NCI-H345 (cell line): ENCODE measurements at places on chromosomes 2 and 18.

- no peak for DNase-seq
Observed at GRCh38 chr2:96083064-96083939, 33.1 kb downstream of the ADRA2B start.

DNA sequence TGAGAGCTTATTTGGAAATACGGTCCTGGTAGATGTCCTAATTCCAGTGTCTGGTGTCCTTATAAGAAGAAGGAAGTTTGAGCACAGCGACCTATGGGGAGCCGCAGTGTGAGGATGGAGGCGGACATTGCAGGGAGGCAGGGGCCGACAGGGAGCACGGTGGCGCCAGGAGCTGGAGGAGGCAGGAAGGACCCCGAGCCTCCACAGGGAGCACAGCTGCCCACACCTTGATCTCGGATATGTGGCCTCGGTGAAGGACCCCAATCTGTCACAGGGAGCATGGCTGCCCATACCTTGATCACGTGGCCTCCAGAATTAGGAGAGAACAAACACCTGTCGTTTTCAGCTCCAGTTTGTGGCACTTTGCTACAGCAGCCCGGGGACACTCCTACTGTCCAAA, 461.6 kb upstream of the SALL3 start:
- DNase-seq: no peak

- no peak for DNase-seq
Observed at GRCh38 chr18:12421732-12422131, 14.0 kb downstream of the PRELID3A start.

GRCh38 chr2:223532161-223532560, 70.0 kb downstream of the SCG2 start:
- no peak for DNase-seq

DNA sequence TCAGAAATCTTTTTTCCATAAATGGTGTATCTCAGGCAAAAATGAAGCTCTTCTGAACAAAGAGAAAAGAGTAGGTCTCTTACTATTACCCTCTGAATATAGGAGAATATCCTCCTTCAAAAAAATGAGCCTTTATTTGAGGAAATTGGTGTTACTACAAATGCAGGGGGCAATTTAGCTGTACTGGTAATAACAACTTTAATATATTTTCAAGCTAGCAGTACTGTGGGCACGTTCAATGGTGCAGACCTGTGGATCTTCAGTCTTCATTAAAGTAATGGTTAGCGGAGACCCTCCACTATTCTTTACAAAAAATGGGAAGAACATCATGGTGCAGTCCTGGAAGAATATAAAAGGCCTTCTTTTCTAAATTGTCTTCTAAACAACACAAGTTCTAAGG, 661.3 kb downstream of the TMEM182 start:
- no peak for DNase-seq

- DNase-seq: no peak
Observed at GRCh38 chr18:68893354-68893753, 95.5 kb downstream of the CCDC102B start.

DNA sequence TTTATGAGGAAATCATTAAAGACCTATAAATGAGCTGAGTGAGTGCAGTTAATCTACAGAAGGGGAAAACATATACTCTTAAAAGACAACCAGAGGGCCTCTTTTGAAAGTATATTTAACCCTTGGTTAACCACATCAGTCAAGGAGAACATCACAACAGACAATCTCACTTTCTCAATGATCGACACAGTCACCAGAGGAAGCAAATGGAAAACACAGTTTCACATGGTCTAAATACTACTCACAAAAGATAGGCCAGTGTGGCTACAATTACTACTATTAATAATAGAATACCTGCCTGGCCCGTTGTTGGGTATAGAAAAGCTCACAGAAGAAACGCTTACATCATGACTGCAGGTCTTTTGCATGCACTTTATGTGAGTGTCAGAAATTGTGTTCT, 426.2 kb downstream of the NCKAP5 start:
- no peak for DNase-seq

DNA sequence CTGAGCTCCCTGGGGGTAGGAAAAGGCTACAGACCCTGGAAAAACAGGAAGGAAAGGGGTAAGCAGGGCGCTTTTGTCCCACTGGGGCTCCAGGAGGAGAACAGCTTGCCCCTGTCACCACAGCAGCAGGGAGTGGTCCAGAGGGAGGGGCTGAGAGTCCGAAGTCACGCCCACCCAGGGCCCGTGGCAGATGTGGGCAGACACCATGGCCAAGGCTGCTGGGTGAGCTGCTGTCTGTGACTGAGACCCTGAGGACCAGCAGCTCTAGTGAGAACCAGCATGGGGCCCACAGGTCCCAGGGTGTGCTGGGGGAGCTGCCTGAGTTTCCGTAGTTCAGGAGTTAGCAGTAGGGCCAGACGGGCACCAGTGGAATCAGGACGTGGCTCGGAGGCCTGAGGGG, 162.0 kb downstream of the SPP2 start:
- DNase-seq: no peak

- no peak for DNase-seq
Observed at GRCh38 chr18:35991696-35992095, 19.2 kb downstream of the RMP24 start.

DNA sequence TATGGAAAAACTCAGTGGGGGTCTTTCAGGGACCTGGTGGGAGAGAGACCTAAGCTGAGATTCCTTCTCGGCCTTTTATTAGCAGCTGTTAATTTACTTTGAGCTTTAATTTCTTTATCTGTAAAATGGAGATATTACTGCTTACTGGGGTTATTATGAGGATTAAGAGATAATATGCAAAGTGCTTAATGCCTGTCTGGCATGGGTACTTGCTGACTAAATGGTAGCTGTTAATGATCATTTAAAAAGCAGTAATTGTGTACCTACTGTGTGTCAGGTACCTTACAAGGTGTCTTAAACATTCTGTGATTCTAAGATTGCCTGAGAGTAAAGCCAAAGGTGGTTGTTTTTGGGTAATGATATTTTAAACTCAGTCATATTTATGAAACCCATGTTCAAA, 2.6 kb downstream of the ITGA6 start:
- DNase-seq: no peak

- no peak for DNase-seq
Observed at GRCh38 chr2:47298771-47299170, 104.2 kb upstream of the MSH2 start.

GRCh38 chr18:30929718-30930117, 112.8 kb downstream of the DSC3 start:
- DNase-seq: no peak

DNA sequence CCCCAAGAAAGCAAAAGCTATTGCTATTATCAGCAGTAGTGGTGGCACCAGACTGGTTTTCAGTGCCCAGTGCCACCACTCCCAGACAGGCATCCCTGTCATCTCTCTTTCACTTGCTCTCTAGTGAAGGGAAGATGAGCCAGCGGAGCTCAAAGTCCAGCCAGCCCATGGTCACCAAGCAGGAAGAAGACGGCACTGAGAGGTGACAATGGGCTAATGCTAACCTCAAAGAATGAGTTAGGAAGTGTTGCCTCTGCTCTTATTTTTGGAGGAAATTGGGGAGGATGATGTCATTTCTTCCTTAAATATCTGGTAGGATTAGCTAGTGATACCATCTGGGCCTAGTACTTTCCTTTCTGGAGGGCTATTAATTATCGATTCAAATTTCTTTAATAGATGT, 1.7 kb downstream of the SP140 start:
- DNase-seq: no peak

- no peak for DNase-seq
Observed at GRCh38 chr2:69998761-69999160, 37.3 kb upstream of the ASPRV1 start.

GRCh38 chr2:5766056-5766455, 73.9 kb downstream of the SOX11 start:
- DNase-seq: no peak

GRCh38 chr18:56509656-56510055, 128.7 kb downstream of the TXNL1 start:
- DNase-seq: no peak
